ENCODE measurements at places on chromosomes 16 and 17.

GRCh38 chr16:23339787-23340186 lies 37.7 kb downstream of the SCNN1B start:
- 0 out of 2 replicates have a peak overlapping the region, but pooled peaks have one; percentile 10 for H3K4me3 ChIP-seq
- peak; percentile 96 for DNase-seq

GRCh38 chr17:7340179-7340578 lies 3.9 kb downstream of the ACAP1 start:
- no peak overlapping the region for H3K4me3 ChIP-seq
- no peak overlapping the region for H3K27ac ChIP-seq
- no peaks in the 10 kb centered on the region for H3K4me1 ChIP-seq

GRCh38 chr16:4805231-4805630 lies 2.8 kb upstream of the ROGDI start:
- H3K4me3 ChIP-seq: no peak overlapping the region
- H3K27me3 ChIP-seq: no peaks in the 10 kb centered on the region
- H3K36me3 ChIP-seq: peaks cover 4% of the 10 kb centered on the region
- H3K4me1 ChIP-seq: peaks cover 14% of the 10 kb centered on the region

DNA sequence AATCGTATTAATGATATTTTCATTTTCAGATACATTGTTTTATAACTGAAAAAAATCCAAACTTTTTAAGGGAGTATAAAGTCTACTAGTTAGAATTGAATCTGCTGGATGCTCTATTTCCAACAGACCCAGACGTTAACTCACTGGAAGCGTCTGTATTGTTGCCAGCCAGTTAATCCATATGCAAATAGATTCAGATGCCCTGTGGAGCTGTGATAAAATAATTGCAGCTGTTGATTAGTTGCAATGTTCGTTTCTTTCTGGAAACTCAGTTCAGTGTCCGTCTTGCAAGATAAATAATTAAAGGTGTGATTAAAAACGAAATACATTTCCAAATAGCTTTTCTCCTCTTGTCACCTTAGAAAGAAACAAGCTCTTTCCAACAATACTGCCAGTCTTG lies 5.1 kb upstream of the GNA13 start:
- peak overlapping the region; percentile 7 for H3K4me3 ChIP-seq
- H3K27me3 ChIP-seq: no peaks in the 10 kb centered on the region
- H3K4me1 ChIP-seq: peaks cover 55% of the 10 kb centered on the region

DNA sequence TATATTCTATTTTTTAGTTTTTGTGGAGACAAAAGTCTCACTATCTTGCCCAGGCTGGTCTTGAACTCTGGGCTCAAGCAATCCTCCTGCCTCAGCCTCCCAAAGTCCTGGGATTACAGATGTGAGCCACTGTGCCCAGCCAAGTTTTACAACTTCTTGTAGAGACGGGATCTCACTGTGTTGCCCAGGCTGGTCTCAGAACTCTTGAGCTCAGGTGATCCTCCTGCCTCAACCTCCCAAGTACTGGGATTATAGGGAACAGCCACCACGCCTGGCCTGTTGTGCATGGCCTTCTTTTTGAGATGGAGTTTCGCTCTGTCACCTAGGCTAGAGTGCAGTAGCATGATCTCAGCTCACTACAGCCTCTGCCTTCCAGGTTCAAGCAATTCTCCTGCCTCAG lies 6.2 kb upstream of the CENPT start:
- no peaks in the 10 kb centered on the region for H3K36me3 ChIP-seq
- H3K27me3 ChIP-seq: no peaks in the 10 kb centered on the region
- no peak overlapping the region for H3K27ac ChIP-seq
- H3K4me3 ChIP-seq: no peak overlapping the region

DNA sequence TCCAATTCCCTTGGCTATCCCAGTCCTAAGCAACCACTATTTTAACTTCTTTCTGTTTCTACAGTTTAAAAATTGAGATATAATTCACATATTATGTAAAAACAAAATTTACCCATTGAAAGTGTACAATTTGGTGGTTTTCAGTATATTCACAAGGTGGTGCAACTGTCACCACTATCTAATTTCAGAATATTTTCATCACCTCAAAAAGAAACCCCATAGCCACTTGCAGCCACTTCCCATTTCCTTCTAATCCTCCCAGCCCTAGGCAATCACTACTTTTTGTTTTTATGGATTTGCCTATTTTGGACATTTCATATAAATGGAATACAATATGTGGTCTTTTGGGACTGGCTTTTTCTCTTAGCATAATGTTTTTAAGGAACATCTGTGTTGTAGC lies 36.1 kb upstream of the NACA2 start:
- no peak overlapping the region for H3K27ac ChIP-seq
- no peaks in the 10 kb centered on the region for H3K27me3 ChIP-seq
- no peak for DNase-seq

DNA sequence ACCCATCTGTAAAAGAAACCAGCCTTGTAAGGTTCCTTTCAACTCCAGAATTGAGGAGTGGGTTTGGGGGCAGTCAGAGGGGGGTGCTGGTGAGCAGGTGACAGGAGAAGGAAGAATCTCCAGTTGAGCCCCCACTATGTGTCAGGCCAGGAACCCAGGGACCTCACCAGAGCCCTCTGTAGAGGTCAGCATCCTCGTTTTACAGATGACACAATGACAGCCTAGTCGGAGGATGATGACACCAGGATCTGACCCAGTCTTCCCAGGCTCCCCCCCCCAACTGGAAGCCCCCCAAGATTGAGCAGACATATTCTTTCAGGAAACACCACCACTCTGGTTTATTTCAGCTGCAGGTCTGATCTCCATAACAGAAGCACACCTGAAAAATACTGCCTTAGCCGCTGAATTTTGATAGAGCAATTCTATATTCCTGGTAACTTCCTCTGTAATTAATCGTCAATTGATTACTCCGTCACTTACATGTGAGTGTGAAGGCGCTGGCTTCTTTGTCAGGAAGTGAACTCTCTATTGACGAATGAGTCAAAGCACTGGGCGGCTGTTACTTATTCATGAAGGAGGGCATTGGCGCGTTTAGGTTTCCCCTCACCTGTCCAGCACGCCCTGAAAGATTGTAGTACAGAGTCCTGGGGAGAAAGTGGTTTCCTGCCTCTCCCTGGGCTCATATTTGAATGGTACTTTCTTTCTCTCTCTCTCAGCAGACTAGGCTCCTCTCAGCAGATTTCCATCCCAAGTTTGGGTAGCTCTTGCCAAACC lies 21.2 kb downstream of the SOCS3 start:
- peak; percentile 91 for DNase-seq
- peaks cover 91% of the 10 kb centered on the region for H3K4me1 ChIP-seq
- H3K36me3 ChIP-seq: no peaks in the 10 kb centered on the region
- peak overlapping the region; percentile 100 for H3K27ac ChIP-seq
- peak overlapping the region; percentile 25 for H3K4me3 ChIP-seq

GRCh38 chr17:39800540-39800939 lies 62.8 kb downstream of the GRB7 start:
- H3K27me3 ChIP-seq: no peaks in the 10 kb centered on the region
- no peak overlapping the region for H3K27ac ChIP-seq
- no peak overlapping the region for H3K4me3 ChIP-seq
- no peak for DNase-seq
- no peaks in the 10 kb centered on the region for H3K4me1 ChIP-seq
- no peaks in the 10 kb centered on the region for H3K36me3 ChIP-seq

- peak overlapping the region; percentile 51 for H3K4me3 ChIP-seq
- H3K27ac ChIP-seq: no peak overlapping the region
- DNase-seq: peak; percentile 50
These were observed 38.2 kb downstream of the HOXB1 start for GRCh38 chr17:48492401-48493298.

DNA sequence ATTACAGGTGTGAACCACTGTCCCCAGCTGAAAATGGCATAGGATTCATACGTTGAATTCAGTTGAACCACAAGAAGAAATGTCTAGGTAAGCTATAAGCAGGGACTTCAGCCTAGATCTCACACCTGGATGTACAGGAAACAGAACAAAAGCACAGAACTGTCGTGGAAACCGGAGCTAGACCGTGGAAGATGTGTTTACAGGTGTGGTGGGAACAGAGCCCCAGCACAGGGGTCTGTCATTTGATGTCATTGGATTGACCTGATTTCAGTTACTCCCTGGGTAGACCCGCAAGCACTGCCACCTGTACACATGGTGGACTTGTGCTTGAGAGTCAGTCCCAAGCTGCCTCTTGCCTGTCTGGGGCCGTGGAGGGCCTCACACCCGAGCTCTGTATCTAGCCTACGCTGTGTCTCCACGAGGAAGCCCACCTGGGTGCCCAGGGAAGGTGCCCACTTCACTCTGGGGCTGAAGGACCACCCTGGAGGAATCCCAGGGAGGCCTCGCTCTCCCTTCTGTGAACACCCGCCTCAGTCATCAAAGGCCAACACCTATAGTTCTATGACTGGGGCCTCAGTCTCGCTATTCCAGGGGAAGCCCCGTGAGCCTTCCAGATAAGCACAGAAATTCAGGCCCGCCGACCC lies 32.2 kb upstream of the MLKL start:
- DNase-seq: no peak
- no peak overlapping the region for H3K4me3 ChIP-seq
- peaks cover 45% of the 10 kb centered on the region for H3K4me1 ChIP-seq
- H3K36me3 ChIP-seq: no peaks in the 10 kb centered on the region

- no peaks in the 10 kb centered on the region for H3K4me1 ChIP-seq
- H3K4me3 ChIP-seq: no peak overlapping the region
- peaks cover 25% of the 10 kb centered on the region for H3K36me3 ChIP-seq
- H3K27ac ChIP-seq: no peak overlapping the region
- no peak for DNase-seq
These were observed 10.3 kb downstream of the PHB1 start for GRCh38 chr17:49404361-49404760.

- H3K4me3 ChIP-seq: no peak overlapping the region
- H3K27me3 ChIP-seq: no peaks in the 10 kb centered on the region
- H3K4me1 ChIP-seq: no peaks in the 10 kb centered on the region
- no peak for DNase-seq
- H3K36me3 ChIP-seq: no peaks in the 10 kb centered on the region
These were observed 12.2 kb upstream of the RPH3AL start for GRCh38 chr17:364766-365165.

GRCh38 chr16:56042416-56042815 lies 148.9 kb upstream of the GNAO1 start:
- no peaks in the 10 kb centered on the region for H3K36me3 ChIP-seq
- H3K4me1 ChIP-seq: no peaks in the 10 kb centered on the region
- H3K4me3 ChIP-seq: no peak overlapping the region
- H3K27ac ChIP-seq: no peak overlapping the region
- H3K27me3 ChIP-seq: no peaks in the 10 kb centered on the region
- no peak for DNase-seq

- no peak overlapping the region for H3K27ac ChIP-seq
- H3K27me3 ChIP-seq: no peaks in the 10 kb centered on the region
- peaks cover 9% of the 10 kb centered on the region for H3K4me1 ChIP-seq
- no peaks in the 10 kb centered on the region for H3K36me3 ChIP-seq
These were observed 182.5 kb downstream of the SNX29 start for GRCh38 chr16:12159028-12159427.

DNA sequence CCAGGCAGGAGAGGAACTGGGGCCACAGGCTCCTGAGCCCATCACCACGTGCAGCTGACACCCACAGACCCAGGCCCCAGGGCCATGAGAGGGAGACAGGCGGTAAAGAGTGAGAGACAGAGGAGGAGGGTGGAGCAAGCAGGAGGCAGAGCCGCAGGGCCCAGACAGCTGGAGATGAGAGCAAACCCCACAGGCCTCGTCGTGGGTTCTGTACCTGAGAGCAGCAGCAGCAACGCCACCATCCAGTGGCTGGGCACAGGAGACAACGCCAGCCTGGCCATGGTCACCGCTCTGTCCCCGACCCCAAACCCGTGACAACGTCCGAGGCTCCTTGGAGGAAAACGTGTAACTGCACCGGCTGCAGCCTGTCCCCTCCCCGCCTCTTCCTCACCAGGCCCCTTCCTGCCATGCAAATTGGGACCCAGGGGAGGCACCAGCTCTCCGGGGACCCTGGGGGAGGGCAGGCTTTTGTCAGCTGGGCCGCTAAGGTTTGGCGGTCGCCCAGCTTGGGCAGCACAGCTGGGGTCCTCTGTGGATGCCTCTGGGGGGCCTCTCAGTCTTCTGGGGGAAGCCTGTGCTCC lies at the start of gene CD79B:
TSS of gene CD79B (minus strand) at position 351 of the 581 bp plus-strand sequence. CDS start at position 281, 70 bp downstream.
- peaks cover 14% of the 10 kb centered on the region for H3K27me3 ChIP-seq
- H3K4me3 ChIP-seq: no peak within 1 kb of the TSS

GRCh38 chr17:37541880-37542660 lies 52.4 kb downstream of the DUSP14 start:
- DNase-seq: no peak
- H3K27me3 ChIP-seq: no peaks in the 10 kb centered on the region
- peaks cover 6% of the 10 kb centered on the region for H3K4me1 ChIP-seq
- peak overlapping the region; percentile 17 for H3K27ac ChIP-seq
- H3K36me3 ChIP-seq: peaks cover 13% of the 10 kb centered on the region

DNA sequence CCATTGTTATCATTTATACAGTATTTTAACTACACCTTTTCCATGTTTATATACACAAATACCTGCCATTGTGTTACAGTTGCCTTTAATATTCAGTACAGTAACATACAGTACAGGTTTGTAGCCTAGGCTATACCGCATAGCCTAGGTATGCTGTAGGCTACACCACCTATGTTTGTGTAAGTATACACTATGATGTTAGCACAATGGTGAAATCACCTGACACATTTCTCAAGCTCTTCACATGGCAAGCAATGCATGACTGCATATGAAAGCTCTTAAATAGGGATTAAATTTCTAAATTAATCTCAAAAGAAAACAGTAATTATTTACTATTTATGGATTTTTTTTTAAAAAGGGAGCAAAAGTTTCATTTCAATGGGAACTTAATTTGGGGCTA lies 12.0 kb downstream of the LRRC37B start:
- no peaks in the 10 kb centered on the region for H3K36me3 ChIP-seq
- no peak for DNase-seq
- no peak overlapping the region for H3K4me3 ChIP-seq
- H3K27ac ChIP-seq: no peak overlapping the region
- H3K4me1 ChIP-seq: peaks cover 14% of the 10 kb centered on the region
- H3K27me3 ChIP-seq: no peaks in the 10 kb centered on the region

GRCh38 chr16:11581678-11582077 lies 5.0 kb downstream of the LITAF start:
- peaks cover 40% of the 10 kb centered on the region for H3K4me1 ChIP-seq
- peaks cover 11% of the 10 kb centered on the region for H3K36me3 ChIP-seq
- no peak overlapping the region for H3K27ac ChIP-seq

GRCh38 chr17:72386619-72387237 lies 265.9 kb downstream of the SOX9 start:
- peak overlapping the region; percentile 87 for H3K27ac ChIP-seq
- no peaks in the 10 kb centered on the region for H3K36me3 ChIP-seq
- no peak overlapping the region for H3K4me3 ChIP-seq
- no peaks in the 10 kb centered on the region for H3K27me3 ChIP-seq
- peaks cover 65% of the 10 kb centered on the region for H3K4me1 ChIP-seq

GRCh38 chr16:48350736-48351135 lies 34.5 kb downstream of the SIAH1 start:
- no peak overlapping the region for H3K27ac ChIP-seq
- H3K4me1 ChIP-seq: no peaks in the 10 kb centered on the region
- peaks cover 19% of the 10 kb centered on the region for H3K36me3 ChIP-seq
- DNase-seq: no peak
- no peak overlapping the region for H3K4me3 ChIP-seq

- no peak overlapping the region for H3K4me3 ChIP-seq
- H3K36me3 ChIP-seq: peaks cover 13% of the 10 kb centered on the region
- H3K27ac ChIP-seq: peak overlapping the region; percentile 59
These were observed 9.2 kb downstream of the DYNC1LI2 start for GRCh38 chr16:66741950-66742808.
